ENCODE measurements at places on chromosomes 16 and 17.

DNA sequence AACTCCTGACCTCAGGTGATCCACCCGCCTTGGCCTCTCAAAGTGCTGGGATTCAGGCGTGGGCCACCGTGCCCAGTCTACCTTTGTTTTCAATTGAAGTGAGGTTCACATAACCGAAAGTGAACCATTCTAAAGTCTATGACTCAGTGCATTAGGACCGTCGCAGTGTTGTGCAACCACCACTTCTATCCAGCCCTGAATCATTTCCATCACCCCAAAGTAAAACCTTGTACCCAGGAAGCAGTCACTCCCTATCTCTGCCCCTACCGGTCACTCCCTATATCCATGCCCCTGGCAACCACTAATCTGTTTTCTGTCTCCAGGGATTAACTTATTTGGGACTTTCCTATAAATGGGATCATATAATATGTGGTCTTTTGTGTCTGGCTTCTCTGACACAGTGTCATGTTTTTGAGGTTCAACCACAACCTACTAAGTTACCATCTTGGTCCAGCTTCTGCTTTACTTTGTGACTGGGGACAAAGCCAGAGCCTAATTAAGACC lies 28.3 kb upstream of the CDC42EP4 start:
- no peak for DNase-seq

GRCh38 chr17:3738562-3739295 lies 15.0 kb downstream of the HASPIN start:
- DNase-seq: no peak

GRCh38 chr17:63099425-63099824 lies 133.4 kb downstream of the TANC2 start:
- DNase-seq: peak; percentile 7

DNA sequence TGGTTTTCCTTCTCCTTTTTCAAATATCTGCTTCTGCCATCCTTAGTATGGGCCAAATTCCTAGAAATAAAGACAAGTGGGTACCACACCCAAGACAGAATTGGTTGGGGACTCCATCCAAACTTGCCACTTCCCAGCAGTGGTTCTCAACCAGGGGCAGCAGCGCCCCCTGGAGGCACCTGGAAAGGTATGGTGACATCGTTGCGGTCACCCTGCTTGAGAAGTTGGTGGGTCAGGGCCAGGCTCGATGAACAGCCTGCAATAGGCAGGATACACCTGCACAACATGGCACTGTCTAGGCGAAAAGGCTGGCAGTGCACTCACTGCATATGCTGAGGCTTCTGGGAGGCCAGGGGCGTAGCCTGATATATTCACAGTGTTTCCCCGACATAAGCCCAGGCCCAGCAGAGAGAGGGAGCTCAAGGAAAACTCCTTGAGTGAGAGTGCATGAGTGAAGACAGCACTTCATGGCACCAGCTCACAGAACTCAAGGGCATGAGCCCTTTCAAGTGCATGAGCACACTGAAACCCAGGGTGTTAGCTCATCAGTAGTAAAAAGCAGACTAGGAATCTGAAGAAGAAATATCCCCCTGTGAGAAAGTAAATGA lies 57.7 kb downstream of the CMC2 start:
- DNase-seq: no peak

DNA sequence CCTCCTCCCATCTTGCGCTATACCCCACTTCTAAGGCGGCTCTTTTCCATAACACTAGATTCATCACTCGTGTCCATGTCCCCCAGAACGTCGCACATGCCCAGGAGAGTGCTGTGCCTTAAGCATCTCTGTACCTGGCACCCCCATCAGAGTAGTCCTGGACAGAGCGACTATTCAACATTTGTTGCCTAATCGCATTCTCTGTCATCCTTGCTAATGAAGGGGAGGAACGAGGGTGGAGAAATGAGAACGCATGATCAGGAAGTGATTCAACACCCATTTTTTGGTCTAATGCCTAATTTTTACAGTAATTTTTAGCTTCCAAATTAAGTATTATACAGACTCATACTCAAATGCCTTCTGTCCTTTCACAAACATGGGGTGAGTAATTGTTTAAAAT lies 53.2 kb downstream of the SLC39A11 start:
- no peak for DNase-seq

DNA sequence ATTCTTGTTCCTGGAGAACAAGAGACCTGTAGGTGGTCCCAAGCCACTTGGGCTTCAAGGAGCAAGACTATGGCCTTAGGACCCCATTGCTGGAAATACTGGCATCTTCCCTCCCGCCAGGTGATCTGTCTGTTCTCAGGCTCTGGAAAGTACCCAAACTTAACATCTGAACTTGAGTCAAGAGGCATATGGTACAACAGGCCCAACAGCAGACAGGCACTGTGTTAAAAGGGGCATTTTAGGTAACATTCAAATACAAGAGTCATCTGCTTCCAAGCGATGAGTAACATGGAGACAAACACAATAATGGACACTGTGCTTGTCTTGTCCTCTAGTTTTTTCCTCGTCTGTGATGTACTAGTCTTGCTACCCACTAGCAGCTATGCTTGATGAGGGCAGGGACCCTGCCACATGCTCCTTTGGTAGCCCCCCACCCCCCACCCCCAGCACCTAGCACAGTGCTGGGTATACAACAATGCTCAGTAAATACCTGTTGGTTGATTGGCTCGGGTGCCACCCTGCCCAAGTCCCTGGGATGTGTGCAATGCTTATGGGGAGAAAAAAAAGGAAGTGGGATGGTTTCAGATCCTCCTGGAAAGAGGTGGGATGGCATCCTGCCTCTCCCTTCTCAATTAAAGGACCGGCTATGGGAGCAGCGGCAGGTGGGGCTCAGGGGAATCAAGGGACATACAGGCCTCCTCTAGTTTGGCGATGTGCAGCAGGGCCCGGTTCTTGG lies 19.4 kb downstream of the CSF3 start:
- DNase-seq: no peak

GRCh38 chr16:49350265-49351095 lies 23.1 kb upstream of the C16orf78 start:
- peak; percentile 13 for DNase-seq

DNA sequence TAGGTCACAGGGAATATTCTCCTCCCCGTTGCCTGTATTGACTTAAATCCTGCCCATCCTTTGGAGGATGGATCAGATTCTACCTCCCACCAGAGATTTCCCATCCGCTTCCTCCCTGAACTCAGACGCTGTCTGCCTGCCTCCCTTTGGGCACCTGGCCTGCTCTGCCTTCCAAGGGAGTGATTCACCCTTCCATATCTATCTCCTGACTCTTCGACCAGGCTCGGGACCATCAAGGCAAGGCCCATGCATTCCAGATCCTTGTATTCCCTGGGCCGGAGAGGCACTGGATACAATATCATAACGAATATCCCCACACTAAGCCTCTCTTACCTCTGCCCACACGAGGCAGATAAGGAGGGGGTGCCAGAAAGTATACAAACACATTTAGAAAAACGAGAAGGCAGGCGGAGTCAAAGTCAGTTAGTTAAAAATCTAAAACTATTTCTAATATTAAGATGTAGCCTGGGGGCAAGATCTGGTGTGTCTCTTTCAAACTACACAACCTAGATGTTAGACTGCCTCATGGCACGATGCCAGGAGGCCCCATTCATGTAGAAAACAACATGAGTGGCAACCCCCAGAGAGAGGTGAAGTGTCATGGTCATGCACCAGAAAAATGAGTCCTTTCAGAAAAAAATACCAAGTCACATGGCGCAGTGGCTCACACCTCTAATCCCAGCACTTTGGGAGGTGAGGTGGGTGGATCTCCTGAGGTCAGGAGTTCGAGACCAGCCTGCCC lies 9.2 kb downstream of the PMP22 start:
- no peak for DNase-seq

DNA sequence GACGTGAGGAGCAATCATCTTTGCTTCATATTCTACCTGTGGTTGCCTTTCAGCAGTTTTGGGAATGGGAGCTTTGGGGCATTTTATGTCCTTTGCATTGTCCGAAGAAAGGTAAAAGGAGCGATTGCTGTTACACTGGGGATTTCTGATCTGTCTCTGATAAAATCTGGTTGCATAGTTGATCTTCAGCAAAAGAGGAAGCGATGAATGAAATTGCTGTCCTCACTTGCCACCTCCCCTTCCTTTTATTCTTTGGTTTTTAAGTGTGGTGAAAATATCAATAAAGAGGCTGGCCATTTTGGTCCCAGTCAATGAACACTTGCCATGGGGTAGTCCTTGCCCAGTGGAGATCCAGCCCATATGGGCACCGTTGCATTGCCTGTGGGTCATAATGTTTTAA lies 236.8 kb downstream of the MSI2 start:
- no peak for DNase-seq

DNA sequence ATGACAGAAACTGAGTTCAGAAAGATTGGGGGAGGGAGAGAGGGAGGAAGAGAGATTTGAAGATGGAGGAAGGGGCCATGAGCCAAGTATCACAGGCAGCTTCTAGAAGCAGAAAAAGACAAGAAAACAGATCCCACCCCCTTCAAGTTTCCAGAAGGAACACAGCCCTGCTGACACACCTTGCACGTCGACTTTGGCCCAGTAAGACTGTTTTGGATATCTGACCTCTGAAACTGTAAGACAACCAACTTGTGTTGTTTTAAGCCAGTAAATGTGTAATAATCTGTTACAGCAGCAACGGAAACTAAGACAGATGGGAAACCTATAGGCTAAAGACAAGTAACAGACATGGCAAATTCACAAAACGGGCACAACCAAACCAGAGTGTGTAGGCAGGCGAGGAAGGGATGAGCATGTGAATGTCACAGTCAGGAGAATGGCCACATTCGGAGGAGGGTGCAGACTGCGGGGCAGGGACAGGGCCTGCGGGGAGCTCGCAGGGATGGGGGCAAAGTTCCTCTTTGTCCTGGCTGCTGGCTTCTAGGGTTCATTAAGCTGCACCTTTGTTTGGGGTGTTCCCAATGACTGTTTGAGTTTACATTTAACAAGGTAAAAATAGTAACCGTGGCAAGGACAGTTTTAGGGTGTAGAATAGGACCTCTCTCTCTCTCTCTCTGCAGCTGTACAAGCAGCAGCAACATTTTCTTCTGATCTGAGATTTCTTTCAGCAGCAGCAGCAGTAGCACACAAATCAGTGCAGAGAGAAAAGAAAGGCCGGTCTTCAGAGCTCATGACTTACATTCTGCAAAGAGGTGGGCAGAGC lies 18.3 kb upstream of the ATP2C2 start:
- no peak for DNase-seq

GRCh38 chr17:50117202-50118051 lies 12.5 kb downstream of the SAMD14 start:
- DNase-seq: peak; percentile 84

GRCh38 chr17:3923466-3924190 lies 7.4 kb upstream of the P2RX1 start:
- DNase-seq: no peak

DNA sequence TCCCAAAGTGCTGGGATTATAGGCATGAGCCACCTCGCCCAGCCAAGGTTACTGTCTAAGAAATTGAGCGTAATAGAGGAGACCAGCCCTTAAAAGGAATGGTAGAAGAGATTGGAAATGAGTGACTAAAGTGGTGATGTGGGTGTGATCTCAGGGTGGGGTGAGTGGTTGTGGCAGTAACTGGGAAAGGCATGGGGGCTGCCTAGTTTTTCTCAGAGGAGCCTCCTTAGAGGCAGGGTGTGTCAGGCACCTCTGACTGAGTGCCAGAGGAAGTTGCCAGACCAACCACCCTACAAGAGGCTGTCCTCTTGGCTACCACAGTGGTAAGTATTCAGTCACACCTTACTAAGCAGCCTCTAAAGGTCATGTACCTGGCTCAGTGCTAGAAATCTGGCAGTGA lies 8.9 kb downstream of the DUS2 start:
- DNase-seq: no peak

DNA sequence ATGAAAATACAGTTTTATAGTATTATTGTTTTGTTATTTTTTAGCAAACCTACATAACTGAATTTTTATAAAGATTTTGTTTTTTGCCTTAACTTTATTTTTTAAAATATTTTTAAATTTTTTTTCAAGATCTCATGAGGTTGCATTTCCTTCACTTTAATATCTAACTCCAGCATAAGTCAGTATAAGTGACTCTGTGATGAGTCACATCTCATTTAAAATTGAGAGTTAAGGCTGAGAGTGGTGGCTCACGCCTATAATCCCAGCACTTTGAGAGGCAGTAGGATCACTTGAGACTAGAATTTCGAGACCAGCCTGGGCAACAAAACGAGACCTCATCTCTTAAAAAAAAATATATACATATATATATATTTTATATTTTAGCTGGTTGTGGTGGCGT lies 44.0 kb downstream of the NLK start:
- no peak for DNase-seq

DNA sequence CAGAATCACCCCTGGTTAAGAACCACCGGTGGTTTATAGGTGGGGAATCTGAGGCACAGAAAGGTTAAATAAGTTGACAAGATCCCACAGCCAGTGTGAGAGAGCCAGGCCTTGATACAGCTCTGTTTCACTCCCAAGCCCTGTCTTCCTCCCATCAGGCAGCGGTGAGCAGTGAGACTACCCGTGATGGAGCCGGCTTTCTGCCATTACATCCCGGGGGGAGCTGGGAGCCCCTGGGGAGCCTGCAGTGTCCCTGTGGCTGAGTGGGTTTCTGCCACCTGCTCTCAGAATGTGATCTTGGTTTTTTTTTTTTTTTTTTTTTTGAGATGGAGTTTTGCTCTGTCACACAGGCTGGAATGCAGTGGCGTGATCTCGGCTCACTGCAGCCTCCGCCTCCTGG lies 66.4 kb downstream of the ABCC1 start:
- DNase-seq: no peak

DNA sequence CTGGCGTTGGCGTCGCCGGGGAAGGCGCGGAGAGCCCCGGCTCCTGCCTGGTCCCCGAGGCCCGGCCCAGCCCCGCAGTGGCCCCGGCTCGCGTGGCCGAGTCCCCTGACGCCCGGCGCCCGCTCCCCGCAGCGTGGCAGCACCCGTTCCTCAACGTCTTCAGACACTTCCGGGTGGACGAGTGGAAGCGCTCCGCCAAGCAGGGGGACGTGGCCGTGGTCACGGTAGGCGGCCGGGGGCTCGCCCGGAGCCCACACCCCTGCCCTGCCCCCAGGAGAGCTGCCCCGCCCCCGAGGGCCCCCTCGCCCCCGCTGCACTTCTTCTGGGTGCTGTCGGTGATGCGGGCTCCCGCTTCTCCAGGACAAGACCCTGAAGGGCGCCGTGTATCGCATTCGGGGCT lies 466 bp downstream of the WDR90 start:
- DNase-seq: no peak

- no peak for DNase-seq
Measured at GRCh38 chr17:57284583-57284982, 28.3 kb downstream of the MSI2 start.

All from NCI-H774 (cell line).